Bone marrow (tissue), 2 donors: ENCODE measurements at places on chromosomes 16 and 17.

DNA sequence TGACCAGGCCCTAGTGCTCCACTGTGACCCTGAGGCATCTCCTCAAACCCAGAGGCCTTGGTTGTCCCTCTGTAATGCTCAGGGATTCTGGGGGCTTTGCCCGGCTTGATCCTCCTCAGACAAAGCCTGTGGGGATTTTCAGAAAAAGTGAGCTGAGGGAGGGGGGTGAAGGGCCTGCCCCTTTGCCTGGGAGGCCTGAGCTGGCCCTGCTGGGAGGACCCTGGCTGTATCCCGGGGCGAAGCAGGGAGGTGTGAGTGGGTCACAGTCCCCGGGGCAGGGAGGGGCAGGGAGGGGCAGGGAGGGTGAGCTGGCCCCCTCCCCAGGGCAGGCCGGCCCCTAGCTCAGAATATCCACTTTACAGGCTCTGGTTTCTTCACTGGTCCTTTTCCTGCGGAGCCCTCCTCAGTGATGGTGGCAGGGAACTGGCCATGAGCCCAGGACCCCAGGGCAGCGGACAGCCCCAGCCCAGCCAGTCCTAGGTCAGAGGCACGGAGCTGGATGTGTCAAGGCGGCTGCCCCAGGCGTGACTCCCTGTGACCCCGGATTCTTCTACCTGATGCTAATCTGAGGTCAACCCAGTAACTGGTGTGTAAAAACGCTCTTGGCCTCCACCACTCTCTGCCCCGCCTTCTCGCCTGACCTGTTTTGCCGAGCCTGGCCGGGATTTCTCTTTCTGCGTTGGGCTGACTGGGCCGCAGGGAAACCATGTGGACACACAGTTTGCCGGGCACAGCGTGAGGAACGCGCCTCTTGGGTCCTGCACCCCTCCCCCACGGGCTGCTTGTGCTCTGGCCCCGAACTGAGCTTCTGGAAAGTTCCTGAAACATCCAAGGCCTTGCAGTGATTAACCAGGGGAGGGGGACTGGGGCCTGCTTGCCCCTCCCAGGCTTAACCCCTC, 5.8 kb upstream of the FASN start:
- no peak for DNase-seq

GRCh38 chr17:75277664-75278071, 6.6 kb upstream of the MIF4GD start:
- no peak for DNase-seq

DNA sequence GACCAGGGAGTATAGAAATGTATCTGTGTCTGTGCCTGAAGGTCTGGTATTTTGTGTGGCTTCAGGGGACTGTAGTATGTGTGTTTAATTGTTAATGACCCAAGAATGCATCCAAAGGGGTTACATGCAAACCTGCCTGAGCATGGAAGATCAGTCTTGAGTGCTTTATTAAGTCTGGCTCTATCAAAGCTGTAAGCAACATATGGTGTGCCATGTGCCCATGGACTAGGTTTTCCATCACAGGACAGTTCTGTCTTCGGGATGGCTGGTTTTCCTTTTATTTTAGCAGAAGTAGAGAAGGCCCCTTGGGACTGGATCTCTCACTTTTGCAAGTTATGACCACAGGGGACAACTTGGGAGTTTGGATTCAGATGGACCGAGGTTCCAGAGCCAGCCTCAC, 18.2 kb downstream of the RBFOX1 start:
- DNase-seq: no peak

DNA sequence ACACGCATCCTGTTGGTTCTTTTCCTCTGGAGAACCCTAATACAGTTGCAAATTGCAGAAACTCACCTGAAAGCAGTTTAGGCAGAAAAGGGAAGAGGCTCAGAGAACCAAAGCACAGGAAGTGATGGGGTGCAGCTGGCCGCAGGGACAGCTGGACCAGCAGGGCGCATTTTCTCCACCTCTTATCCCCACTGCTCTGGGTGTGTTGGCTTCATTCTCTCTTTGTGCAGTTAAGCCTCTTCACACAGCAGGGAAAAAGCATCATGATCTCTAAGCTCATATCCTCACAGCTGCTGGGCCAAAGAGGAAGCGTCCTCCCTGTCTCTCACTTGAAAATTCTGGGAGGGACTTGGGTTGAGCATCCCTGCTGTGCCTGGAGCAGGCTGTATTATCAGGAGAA, 20.0 kb upstream of the LRRC75A start:
- DNase-seq: no peak

DNA sequence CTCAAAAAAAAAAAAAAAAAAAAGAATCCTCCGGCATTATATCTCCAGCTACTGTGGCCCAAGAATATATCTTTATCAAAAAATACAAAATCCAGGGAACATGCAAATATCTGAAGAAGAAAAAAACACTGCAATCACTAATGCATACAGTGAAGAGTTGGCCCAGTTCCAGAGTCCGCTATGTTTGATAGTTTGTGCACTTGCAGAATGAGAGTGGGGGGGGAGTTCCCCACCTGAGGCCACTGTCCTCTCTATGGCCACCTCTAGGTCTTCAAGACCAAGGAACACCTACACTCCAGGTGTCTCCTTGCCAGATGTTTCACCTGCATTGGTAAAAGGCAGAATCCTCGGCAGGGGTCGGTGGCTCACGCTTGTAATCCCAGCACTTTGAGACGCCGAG, 4.0 kb downstream of the ZNF785 start:
- no peak for DNase-seq

GRCh38 chr17:71417142-71417541, 703.7 kb upstream of the SOX9 start:
- DNase-seq: no peak

GRCh38 chr16:30180741-30181140, 2.7 kb upstream of the CORO1A start:
- DNase-seq: no peak
